CD4-positive, alpha-beta T cell treated with Interleukin-21 for 1 hour (primary cell): ENCODE measurements at places on chromosomes 2 and 18.

DNA sequence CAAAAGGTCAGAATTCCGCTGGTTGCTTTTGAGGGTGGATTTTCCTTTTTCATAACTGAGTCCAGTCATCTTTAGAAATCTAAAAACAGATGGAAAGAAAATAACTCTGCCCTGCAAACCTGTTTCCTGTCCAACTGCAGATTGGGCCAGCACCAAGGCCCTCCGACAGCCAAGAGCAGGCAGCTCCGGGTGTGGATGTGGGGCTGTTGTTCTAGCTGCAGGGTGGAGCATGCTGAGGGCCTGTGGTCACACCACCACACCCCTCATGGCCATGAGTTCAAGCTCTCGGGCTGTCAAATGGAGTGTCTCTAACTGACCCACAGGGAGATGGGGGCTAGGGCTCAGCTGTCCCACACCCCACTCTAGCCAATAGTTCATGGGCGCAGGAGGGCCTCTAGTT, 69.3 kb upstream of the BZW1 start:
- DNase-seq, result no peak

- DNase-seq, result no peak
Observed at GRCh38 chr2:120754067-120754960, 18.6 kb downstream of the GLI2 start.

DNA sequence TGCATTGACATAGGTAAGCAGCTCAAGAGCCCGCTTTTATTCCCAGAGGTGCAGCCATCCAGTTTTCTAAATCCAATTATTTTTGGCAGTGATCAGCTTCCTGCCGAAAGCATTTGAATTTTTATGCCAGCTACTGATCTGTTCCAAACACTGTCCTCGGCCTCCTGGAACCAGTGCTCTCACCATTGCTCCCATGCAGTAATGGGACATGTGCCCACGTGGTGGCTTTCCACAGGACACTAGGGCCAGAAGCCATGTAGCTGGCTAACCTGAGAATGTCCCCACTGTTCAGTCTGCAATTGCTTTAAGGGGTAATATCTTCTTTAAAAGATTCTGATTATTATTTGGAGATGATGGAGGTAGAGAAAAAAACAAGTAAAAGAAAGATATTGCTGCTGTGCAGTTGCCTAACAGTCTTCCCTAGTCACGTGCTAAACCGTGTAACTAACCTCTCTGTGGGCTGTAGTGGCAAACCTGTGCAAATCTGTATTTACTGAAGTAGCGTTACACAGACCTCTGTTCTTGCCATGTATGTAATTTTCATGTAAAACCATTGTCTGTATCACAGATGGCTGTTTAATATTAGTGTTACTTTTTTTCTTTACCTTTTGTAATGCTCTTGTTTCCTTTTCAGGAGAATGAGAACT, 13.0 kb downstream of the GRHL1 start:
- DNase-seq, result no peak

- no peak for DNase-seq
Observed at GRCh38 chr2:12844511-12844910, 127.8 kb downstream of the TRIB2 start.

DNA sequence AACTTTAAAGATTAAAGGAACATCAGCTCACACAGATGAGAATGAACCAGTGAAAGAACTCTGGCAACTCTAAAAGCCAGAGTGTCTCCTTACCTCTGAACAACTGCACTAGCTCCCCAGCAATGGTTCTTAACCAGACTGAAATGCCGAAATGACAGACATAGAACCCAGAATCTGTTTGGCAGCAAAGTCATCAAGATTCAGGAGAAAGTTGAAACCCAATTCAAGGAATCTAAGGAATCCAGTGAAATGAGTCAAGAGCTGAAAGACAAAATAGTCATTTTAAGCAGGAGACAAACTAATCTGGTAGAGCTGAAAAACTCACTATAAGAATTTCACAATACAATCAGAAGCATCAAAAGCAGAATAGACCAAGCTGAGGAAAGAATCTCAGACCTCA, 72.0 kb downstream of the STRADB start:
- DNase-seq, result no peak

GRCh38 chr18:43507842-43508481, 230.7 kb upstream of the SYT4 start:
- DNase-seq, result no peak

- DNase-seq, result no peak
Observed at GRCh38 chr2:228767196-228767595, 503.9 kb downstream of the PID1 start.

DNA sequence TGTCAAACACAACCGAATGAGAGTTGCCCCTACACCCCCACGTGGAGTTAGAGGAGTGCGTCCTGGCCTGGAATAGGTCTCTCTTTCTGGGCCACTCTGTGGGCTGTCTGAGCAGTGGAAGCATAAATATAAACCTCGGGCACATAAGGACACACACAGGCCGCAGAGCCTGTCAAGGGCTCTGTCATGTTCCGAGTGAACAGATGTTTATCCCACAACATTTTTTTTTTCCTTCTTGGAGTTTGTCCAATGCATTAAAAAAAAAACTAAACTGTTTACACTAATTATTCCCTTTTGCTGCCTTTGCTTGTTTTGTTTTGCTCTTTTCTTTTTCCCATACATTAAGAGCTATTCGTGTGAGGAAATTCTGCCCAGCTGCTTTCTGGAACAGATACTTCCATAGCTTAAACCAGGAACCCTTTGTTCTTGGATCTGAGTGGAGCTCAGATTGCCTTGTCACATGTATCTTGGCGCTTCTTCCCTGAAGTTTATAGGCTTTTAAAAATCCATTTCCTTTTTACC, 228.3 kb upstream of the FOSL2 start:
- DNase-seq, result no peak
